ENCODE measurements at places on chromosomes 3 and 15. TPM values are rescaled to one million over a fixed set of nuclear protein-coding genes. Genes with fewer than 3 reads are reported as not detected.

- H3K4me1 ChIP-seq, result peaks cover 15% of the 10 kb centered on the region
- H3K36me3 ChIP-seq, result no peaks in the 10 kb centered on the region
- no peaks in the 10 kb centered on the region for H3K27me3 ChIP-seq
- peak within 1 kb of the TSS; percentile 34 for H3K4me3 ChIP-seq
- DNase-seq, result peak; percentile 88
Measured at GRCh38 chr3:134650431-134651346, at the start of gene KY. Gene KY, minus strand, starts transcription at chr3:134651022. Its CDS starts 62 bp downstream, at chr3:134650960.

DNA sequence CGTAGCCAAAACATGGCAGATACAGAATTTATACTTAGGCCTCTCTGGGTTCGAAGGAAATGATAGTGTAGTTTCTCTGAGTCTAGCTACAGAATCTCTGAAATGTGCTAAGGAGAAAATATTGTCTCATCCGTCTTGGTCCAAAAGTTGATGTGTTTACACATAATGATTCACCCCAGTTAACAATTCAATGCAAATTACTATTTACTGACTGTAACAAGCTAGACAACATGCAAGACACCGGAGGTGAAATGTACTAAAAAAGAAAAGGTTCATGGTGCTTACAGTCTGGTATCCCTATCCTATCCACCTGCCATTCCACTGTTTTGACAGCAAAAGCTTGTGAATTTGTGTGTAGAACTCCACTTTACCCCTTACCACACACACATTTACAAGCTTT, 146.8 kb downstream of the SUCLG2 start:
- H3K27me3 ChIP-seq, result no peaks in the 10 kb centered on the region
- no peak overlapping the region for H3K27ac ChIP-seq
- H3K36me3 ChIP-seq, result no peaks in the 10 kb centered on the region
- no peak overlapping the region for H3K4me3 ChIP-seq
- DNase-seq, result no peak

- no peaks in the 10 kb centered on the region for H3K4me1 ChIP-seq
- H3K36me3 ChIP-seq, result no peaks in the 10 kb centered on the region
- no peaks in the 10 kb centered on the region for H3K27me3 ChIP-seq
- H3K4me3 ChIP-seq, result no peak overlapping the region
Measured at GRCh38 chr3:122299872-122300460, 25.1 kb upstream of the CSTA start.

CCDC80 gene
- total RNA-seq, result 154 TPM

KIF7 gene
- total RNA-seq, result 4.6 TPM
